NCI-H2029 treated with DMSO at 0.1 percent for 48 hours (cell line): ENCODE measurements at places on chromosomes 3 and 15.

- DNase-seq = no peak
Measured at GRCh38 chr3:100875239-100875638, 118.0 kb downstream of the ABI3BP start.

DNA sequence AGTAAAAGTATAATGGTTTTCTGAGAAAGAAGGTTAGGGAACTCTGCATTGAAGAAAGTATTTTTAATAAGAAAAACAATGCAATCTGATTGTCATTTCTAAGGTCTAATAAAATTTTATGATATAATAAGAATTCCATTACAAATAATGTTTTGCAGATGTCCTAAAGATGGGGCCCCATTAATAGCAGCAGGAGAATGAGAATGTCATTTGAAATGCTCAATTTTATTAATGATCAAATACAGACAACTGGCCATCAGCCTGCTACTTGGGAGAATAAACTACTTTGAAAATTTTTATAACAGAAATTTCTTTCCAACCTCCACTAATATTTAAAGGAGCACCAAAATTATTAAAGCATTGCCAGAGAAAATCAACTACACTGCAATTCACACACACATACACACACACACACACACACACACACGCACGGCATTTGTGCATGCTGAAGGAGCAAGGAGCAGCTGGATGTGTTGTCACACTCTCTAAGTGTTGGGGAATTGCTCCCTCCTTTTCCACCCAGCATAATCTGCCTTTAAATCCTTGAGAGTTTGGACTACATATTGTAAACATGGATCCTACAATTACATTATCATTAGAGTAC is 109.5 kb downstream of the THRB start:
- DNase-seq = no peak

- no peak for DNase-seq
Measured at GRCh38 chr15:58918239-58918638, 15.2 kb downstream of the SLTM start.

GRCh38 chr3:64741341-64741740 is 53.5 kb upstream of the ADAMTS9 start:
- no peak for DNase-seq

GRCh38 chr3:64508140-64508539 is 179.7 kb downstream of the ADAMTS9 start:
- no peak for DNase-seq

DNA sequence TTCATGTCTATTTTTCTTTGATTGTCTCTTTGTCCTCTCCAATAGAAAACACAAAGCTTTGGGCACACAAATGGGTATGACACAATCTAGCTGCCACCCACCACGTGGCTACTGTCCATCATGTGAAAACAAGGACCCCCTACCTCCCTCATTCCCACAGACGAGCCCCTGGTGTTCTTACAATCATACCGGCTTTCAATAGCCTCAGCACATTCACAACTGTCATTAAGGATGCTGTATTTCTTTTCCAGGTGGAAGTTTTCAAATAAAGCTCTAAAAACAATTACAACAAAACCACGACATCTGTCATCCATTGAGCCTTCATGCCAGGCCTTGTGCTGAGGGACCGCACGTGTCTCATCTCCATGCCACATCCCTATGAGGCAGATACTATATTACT is 552.6 kb upstream of the ADAMTS9 start:
- DNase-seq = no peak

DNA sequence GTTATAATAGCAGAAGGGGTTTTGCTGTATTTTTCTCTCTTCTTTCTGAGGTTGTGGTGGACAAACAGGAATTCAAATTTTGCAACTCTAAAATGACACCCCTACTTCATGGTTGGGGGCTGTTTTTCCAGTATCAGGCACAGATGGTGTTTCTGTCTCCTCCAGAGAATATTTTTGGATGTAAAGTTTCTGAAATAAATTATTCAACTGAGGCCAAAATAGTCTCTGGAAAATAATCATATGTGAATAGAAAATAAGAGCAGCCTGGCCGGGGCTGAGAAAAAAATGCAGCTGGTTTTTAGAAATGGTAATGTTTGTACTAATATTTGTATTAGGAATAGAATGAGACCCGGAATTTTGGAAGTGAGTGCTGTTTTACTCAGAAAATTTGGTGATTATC is 121.3 kb upstream of the ADAMTS9 start:
- DNase-seq = no peak

GRCh38 chr3:121018917-121019321 is 110.9 kb downstream of the STXBP5L start:
- no peak for DNase-seq

GRCh38 chr3:94406595-94406994 is 343.7 kb downstream of the NSUN3 start:
- no peak for DNase-seq

DNA sequence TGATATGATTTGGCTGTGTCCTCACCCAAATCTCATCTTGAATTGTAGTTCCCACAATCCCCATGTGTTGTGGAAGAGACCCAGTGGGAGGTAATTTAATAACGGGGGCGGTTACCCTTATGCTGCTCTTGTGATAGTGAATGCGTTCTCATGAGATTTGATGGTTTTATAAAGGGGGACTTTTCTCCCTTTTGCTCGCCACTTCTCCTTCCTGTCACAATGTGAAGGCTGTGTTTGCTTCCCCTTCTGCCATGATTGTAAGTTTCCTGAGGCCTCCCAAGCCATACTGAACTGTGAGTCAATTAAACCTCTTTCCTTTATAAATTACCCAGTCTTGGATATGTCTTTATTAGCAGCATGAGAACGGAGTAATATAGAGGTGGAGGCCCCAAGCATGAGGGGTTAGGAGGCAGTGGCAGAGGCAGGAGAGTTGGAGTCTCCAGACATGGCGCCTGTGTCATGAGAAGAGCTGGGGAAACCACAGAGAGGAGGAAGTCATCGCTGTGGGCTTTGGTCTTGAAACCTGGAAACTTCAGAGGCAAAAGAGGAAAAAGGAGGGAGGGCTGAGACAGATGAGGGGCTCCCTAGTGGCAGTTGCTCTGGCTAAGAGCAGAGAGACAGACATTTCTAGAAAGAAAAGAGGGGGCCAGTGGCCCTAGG is 107.8 kb upstream of the VEPH1 start:
- no peak for DNase-seq

DNA sequence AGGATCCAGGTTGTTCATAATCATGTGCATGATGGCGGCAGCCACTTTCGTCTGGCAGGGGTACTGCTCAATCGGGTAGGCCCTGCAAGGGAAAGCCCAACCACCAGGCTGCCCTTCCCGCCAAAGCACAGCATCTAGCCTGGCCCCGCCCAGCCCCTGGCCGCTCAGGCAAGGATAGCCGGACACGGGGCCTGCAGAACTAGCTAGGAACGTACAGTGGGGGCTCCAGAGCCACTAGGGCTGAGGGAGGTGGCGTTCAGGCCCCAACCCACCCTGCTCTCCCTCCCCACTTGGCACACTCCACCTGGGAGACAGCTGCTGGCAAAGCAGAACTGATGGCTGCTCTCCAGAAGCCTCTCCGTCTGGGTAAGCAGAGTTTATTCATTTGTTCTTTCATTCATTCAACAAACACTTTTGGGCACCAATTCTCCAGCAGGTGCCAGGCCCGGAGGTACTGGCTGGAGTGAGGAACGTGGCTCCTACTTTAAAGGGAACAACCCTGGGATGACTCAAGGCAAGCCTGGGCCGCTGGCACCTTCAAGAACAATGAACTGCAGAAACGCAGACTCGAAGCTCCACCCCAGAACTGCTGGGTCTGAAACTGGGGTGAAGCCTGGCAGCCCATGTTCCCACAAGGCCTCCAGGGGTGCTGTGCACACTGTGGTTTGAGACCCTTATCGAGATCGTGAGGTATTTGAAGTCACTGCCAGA is 7.8 kb downstream of the UROC1 start:
- no peak for DNase-seq

DNA sequence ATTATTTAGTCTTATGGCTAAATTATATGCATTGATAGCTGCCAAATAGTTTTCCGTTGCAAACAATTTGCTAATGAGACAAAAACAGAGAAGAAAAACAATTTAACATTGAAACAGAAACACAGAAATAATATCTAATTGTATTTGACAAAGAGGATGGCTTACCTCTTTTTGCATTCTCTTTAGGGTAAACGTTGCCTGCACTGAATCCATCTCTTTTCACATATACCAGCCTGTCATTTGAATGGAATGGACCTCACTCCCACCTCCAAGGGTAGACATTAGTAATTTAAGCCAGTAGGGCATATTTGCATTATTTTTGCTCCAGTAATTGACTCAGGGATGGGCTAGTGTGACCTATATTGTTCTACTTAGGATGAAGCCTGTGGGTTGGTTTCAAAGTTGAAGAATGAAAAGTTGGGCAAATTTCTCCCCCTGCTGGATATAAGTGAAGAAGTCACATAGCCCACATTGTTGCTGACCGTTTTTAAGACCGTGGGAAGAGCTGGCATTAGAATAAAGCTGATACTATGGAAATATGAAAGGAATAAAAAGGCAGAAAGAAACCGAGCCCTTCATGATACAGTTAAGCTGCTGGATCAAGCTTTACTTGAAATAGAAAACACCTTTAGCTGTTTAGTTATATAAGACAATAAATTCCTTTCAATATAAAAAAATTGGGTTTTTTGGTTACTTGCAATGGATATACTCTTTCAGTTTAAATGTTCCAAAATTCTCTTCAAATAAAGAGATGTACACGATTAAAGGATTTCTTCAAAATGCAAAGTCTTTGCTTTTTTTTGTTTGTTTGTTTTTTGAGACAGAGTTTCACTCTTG is 26.9 kb downstream of the PIERCE2 start:
- no peak for DNase-seq

DNA sequence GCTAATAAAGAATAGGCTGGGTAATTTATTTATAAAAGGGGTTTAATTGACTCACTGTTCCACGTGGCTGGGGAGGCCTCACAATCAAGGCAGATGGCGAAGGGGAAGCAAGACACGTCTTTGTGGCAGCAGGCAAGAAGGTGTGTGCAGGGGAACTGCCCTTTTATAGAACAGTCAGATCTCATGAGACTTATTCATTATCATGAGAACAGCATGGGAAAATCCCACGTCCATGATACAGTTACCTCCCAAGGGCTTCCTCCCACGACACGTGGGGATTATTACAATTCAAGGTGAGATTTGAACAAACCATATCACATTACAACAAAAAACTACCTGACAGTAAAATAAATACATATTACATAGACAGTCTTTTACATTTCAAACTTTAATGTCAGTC is 414.9 kb downstream of the NAALADL2 start:
- peak; percentile 91 for DNase-seq

- DNase-seq = no peak
Measured at GRCh38 chr3:58066842-58067241, 58.6 kb downstream of the FLNB start.

- no peak for DNase-seq
Measured at GRCh38 chr3:21274079-21274571, 476.9 kb downstream of the ZNF385D start.

DNA sequence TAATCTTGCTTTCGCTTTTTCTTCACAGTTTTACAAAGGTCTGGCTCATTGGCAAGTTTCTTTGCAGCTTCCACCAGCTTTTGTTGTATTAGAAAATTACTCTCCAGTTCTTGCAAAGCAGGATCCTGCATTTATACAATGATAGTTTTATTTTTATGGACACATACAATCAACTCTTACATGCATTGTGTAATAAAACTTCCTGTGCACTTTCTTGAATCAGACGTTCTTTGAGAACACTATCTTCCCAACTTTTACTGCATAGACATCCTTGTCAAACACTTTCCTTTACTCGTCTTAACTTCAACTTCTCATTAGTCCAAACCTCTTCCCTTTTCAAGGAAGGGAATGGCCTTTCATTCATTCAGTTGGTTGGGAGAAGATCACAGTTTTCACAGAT is 71.4 kb upstream of the LMOD3 start:
- DNase-seq = no peak

GRCh38 chr3:174408310-174408709 is 450.8 kb upstream of the NAALADL2 start:
- DNase-seq = no peak

GRCh38 chr3:13278783-13279531 is 141.2 kb downstream of the NUP210 start:
- DNase-seq = no peak

DNA sequence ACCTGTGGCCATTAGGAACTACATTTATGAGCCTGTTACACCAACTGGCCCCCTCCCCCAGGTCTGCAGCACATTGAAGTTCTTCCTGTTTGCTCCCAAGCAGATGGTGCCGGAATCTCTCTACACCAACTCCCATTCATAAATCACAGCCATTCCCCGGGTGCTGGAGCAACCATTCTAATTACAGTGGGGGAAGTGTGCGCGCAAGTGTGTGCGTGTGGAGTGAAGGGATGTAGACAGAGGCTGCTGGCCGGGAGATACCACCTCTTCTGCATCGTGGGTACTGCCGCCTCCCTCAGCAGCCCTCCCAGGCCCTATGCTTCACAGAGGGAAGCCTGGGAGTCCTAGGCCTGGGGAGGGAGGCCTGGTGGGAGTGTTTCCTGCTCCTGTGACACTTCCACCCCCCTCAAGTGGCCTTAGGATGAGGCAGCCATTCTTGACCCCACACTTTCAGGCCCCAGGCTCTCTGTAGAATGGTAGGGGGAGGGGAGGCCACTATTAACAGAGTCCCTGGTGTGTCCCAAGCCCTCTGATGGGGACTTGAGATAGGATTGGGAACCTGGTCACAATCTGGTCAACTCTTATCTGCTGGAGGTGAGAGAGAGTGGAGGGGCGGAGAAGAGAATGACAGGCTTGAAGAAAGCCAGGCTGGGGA is 69.1 kb downstream of the MAGEF1 start:
- DNase-seq = no peak

- DNase-seq = peak; percentile 76
Measured at GRCh38 chr3:14434498-14435151, 32.2 kb downstream of the SLC6A6 start.
